ENCODE measurements at places on chromosomes 1 and 21.

DNA sequence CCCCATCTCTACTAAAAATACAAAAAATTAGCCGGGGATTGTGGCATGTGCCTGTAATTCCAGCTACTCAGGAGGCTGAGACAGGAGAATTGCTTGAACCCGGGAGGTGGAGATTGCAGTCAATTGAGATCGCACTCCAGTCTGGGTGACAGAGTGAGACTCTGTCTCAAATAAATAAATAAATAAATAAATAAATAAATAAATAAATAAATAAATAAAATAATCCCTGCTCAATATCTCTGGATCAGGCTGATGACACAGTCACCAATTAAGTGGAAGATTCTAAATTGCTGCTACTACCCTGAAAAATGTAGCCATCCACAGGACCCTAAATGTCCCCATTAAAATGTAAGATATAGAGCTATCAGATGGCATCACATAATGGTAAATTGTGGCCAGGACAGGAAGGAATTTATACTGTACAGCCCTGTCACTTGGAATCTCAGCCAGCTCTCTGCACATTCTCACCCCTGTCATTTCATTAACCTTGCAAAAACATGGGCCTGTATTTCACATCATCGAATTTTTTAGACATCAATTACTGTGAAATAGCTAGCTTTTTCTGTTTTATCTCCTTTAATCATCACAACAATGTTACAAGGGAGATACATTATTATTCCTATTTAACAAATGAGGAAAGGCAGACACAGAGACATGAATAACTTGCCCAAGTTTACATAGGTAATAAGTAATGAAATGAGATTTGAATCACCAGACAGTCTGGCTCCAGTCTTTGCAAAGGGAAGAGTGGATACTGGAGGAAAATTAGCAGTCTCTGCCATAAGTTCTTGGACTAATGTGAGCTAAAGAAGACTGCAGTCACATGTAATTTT lies 56.7 kb upstream of the NTPCR start:
- DNase-seq = no peak

DNA sequence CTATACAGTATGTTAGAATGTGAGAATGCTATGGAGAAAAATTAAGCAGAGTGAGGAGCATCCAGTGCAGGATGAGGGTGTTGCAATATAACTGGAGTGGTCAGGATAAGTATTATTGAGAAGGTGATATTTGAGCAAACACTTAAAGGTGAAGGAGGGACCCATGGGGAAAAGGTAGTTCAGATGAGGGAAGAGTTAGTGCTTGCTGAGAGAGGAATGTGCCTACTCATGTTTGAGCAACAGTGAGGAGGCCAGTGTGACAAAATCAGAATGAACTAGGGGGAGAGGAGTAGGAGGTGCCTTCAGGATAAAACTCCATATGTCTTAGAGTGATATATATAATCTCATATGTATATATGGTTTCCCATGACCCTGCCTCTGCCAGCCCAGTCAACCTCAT lies 6.2 kb upstream of the TRIM45 start:
- DNase-seq = no peak

- no peak for DNase-seq
These were observed 3.6 kb downstream of the PAX7 start for GRCh38 chr1:18634276-18634675.

DNA sequence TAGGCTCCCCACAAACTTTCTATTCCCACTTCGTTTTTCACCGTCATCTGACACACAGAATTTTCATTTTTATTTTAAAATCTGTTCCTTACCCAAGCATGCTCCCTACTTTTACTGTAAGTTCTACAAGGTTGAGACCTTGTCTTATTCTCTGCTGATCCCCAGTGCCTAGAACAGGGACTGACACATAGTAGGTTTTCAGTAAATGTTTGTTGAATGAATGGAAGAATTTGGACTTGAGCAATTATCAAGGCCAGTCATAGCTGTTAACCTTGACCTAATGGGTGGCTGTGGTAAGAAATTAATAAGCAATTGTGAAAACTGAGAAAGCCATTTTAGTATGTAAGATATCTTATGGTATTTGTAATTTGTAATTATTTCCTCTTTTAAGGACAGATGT lies 71.1 kb downstream of the LAMC1 start:
- no peak for DNase-seq

DNA sequence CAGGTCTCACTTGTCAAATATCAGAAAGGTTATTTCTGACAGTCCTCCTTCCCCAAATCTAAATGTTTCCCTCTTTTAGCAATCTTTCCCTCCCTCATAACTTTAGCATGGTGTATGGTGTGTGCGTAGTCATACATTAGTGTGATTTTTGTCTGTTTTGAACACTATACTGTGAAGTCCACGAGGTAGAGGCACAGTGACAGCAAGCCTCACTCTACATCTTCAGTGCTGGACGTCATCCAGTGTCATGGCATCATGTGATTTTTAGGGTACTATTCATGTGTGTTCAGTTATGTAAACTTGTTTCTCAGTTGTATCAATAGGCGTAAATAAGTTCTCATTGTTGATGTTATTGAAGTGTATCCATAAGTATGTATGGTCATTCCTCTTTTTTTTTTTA lies 39.1 kb downstream of the DYRK1A start:
- no peak for DNase-seq

GRCh38 chr21:39014747-39015146 lies 168.5 kb downstream of the PSMG1 start:
- no peak for DNase-seq

DNA sequence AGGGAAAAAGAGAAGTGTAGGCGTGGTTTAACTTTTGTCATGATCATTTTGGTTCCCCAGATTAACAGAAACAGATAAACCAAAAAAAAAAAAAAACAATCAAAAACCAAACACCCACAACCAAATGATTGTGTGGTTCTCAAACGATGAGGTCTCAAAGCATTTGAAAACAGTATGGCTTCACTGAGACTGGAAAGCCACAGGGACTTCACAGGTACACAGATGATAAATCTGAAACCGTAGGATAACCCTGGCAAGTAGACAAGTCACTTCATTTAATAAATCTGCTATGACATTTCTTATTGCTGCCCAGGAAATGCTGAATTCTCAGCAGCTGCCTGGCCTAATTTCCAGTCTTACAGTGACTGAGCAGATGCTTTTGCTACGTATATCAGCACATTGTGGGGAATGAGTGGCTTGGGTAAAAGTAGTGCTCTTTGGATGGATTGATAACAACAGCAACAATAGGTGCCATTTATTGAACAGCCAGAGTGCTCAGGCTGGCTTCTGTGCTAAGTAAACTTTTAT lies 6.1 kb downstream of the ST6GALNAC3 start:
- peak; percentile 22 for DNase-seq

DNA sequence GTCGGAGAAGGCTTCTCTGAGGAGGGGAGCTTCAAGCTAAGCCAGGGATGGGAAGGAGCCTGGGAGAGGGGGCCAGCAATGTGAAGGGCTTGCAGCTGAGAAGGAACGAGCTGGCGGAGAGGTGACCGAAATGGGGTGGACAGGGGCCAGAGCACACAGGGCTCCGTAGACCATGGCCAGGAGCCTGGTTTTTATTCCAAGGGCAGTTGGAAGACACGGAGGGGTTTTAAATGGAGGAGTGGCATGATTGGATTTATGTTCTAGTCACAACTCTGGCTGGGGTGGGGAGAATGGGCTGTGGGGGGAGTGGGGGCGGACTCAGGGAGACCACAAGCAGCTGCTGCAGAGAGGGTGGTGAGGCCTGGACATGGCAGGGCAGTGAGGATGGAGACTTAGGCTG lies 5.1 kb upstream of the EPS8L3 start:
- no peak for DNase-seq

DNA sequence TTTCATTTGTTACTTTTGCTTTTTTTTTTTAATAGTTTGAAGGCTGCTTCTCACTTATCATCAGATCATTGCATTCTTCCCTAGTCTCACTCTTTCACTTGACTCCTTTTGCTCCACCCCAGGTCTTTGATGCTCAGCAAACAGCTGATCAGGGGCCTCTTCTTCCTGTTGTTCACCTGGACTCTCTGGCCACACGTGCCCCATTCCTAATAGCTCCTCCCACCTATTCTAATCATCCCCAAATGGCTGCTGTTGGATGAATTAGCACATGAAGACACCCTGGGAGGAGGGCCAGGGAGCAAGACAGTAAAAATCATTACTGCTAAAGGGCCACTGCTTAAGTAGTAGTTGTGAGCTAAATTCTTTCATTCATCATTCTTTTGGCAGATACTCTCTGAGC lies 119.5 kb downstream of the MAB21L3 start:
- DNase-seq = no peak

DNA sequence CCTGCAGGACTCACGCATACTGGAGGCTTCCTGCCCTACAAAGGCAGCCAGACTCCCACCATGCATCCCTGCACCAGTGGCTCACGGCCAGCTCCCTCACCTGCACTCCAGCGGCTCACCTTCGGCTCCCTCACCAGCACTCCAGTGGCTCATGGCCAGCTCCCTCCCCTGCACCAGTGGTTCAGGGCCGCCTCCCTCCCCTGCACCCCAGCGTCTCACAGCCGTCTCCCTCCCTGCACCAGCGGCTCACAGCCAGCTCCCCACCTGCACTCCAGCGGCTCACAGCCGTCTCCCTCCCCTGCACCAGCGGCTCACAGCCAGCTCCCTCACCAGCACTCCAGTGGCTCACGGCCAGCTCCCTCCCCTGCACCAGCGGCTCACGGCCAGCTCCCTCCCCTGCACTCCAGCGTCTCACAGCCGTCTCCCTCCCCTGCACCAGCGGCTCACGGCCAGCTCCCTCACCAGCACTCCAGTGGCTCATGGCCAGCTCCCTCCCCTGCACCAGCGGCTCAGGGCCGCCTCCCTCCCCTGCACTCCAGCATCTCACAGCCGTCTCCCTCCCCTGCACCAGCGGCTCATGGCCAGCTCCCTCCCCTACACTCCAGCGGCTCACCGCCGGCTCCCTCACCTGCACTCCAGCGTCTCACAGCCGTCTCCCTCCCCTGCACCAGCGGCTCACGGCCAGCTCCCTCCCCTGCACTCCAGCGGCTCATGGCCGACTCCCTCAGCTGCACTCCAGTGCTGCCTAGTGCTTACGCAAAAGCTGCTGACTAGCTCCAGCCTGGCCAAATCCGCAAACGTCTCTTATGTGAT lies 324.5 kb downstream of the NPHP4 start:
- no peak for DNase-seq

DNA sequence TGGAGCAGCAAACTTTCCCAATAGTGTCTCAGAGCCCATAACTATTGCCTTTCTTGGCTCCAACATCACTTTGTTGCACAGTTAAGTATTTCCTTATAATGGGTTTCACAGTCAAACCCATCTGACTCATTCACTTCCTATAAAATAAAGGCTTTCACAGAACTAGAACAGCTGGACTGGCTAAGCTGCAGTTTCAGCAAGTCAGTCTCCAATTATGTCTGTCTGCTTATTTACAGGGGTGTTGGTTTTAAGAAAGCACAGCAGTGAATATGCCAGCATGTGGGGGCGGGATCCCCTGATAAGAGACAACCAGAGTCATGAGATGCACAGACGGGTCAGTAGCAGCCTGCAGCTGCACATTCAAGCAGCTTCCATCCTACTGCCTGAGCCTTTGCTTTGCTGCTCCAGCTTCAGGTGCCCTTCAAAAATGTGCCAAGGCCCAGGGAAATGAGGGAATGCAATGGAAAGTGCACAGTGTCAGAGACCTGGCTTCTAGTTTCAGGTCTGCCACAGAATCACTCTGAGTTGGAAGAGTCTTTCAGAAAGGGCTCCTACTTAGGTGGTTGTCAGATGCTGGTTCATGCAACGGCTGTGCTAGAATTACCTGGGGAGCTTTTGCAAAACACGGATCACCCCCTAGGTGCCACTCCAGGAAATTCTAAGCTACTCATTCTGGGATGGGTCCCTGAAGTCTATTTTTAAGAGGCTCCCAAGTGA lies 24.8 kb downstream of the RNF19B start:
- no peak for DNase-seq

GRCh38 chr1:205601205-205601604 lies 30.6 kb downstream of the ELK4 start:
- no peak for DNase-seq

DNA sequence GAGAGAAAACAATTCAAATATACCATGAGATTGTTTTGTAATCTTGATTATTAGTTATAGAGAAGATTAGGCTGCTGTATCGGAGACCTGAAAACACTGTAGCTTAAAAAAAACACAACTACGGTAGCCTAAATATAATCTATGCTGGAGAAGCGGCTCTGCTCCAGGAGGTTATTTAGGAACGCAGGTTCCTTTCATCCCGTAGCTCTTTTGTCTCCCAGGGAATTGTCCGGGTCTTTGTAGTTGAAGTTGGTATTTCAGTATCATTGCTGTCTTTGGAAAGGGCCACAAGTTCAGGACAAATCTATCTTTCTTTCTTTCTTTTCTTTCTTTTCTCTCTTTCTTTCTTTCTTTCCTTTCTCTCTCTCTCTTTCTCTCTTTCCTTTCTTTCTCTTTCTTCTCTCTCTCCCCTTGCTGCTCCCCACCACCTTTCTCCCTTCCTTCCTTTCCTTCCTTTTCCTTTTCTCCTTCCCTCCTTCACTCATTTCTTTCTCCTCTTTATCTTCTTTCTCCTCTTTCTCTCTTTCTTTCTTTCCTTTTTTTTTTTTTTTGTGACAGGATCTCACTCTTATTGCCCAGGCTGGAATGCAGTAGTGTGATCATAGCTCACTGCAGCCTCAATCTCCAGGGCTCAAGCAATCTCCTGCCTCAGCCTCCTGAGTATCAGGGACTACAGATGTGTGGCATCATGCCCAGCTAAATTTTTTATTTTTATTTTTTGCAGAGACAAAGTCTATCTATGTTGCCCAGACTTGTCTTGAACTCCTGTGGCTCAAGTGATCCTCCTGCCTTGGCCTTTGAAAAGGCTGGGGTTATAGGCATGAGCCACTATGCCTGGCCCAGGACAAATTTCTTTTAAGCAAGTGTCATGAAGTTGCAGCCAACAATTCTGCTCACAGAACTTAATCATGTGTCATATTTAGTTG lies 10.9 kb upstream of the NFIA start:
- DNase-seq = no peak

DNA sequence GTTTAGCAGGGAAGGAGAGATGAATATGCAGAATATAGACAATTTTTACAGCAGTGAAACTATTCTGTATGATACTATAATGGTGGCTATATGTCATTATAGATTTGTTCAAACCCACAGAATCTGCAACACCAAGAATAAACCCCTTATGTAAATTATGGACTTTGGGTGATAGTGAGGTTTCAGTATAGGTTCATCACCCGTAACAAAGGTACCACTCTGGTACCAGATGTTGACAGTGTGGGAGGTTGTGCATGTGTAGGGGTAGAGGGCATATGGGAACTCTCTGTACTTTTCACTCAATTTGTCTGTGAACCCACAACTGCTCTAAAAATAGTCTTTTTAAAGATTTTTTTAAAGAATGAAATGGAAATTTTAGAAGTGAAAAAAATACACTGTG lies 29.9 kb upstream of the PRDX6 start:
- no peak for DNase-seq

Measured in muscle of back (tissue), 13 donors.